Activated CD4-positive, alpha-beta T cell treated with anti-CD3 and anti-CD28 coated beads, Interleukin-2, amount 10 ng/mL, durations not matched to agents 24 days and 14 days (primary cell): ENCODE measurements at places on chromosomes 6 and 20.

GRCh38 chr20:59335377-59335776 lies 35.0 kb downstream of the EDN3 start:
- no peak for DNase-seq

DNA sequence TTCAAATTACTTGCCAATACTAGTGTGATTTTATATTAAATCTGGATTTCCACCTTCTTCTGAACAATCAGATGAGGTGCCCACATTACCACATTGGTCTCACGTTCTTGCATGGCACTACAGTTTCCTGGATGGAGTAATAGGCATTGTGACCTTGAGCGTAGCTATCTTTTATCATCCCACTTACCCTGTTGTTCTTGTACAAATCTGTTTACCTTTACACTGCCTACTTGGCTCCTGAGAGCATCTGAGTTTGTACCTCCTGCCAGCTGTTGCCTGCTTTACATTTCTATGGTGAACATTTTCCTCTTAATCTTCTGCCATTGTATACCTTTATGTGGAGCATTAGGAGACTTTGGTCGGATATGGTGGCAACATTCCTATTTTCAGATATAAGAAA lies 90.7 kb downstream of the AKAP7 start:
- no peak for DNase-seq

- no peak for DNase-seq
Observed at GRCh38 chr6:137734005-137734874, 132.8 kb upstream of the TNFAIP3 start.

DNA sequence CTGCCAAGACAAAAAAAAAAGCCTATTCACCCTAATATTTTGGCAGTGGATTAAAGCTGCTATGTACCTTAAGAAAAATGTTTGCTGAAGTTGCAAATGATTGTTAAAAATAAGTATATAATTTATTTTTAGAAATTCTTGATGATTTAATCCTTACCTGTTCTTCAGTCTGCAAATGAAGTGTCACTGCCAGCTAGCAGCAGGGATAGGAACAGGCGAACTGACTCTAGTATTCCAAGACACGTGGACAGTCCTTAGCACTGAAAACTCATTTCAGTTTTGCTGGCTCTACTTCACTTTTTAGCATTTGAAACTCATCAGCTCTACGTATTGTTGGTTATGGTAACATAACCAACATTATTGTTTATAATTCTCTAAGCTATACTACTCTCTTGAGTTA lies 204.4 kb upstream of the ID4 start:
- no peak for DNase-seq

DNA sequence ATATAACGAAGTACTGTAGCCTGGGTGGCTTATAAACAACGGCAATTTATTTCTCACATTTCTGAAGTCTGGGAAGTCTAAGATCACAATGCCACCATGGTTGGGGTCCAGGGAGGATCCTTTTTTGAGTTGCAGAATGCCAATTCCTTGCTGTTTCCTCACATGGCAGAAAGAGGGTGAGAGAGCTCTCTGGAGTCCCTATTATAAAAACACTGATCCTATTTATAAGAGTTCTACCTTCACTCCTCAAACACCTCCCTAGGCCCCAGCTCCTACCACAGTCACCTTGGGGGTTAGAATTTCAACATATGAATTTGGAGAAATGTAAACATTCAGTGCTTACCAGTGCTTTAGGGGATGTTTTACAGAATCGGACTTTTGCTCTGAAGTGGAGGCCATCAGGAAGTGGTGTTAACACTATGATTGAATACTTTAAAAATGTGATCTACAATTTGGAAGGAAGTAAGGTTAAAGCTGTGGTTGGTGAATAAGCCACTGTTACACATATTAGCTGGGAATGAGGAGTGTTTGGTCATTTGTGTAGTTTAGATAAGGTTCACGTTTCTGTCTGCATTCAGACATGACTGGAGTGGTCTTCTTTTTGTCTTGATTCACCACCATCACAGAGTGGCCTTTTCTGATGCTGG lies 79.9 kb upstream of the SPTLC3 start:
- DNase-seq: peak; percentile 51

DNA sequence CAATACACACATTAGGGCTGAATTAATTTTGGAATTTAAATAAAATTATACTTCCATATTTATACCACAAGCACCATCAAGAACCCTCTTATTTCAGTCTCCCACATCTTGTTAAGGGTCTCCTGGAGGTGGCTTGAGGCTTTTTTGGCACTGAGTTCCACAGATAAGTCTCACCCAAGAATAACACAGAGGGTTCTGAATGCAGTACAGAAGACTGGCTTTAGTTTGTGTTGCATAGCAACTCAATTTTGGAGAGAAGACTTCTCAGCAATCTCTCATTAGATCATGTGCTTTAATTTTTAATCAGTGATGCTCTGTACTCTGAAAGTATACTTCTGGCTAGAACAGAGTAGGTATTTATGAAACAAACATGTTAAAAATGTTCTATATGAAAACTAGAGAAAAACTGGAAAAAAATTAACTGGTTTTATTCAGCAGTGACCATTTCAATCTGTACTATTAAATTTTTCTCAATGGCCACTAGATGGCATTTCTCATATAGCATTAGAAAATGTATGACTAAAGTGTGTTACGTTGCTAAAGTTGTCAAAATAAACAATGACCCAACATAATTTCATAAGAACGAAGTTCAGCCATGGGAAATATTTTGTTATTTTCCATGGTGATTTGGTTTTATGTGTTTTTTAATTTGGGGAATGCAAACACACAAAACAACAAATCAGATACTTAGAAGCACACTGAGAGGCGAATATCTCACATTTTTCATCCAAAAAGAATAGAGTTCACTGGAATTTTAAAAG lies 32.7 kb upstream of the MAP7 start:
- DNase-seq: no peak

- DNase-seq: peak; percentile 65
Observed at GRCh38 chr6:39100358-39100757, 14.6 kb downstream of the SAYSD1 start.

GRCh38 chr20:23197836-23198235 lies 111.7 kb upstream of the CD93 start:
- no peak for DNase-seq

- peak; percentile 49 for DNase-seq
Observed at GRCh38 chr6:143939364-143939763, 68.7 kb downstream of the PLAGL1 start.

- DNase-seq: peak; percentile 85
Observed at GRCh38 chr20:62860924-62861691, 514 bp downstream of the TCFL5 start.

- DNase-seq: no peak
Observed at GRCh38 chr6:56458324-56458884, 184.3 kb downstream of the DST start.

DNA sequence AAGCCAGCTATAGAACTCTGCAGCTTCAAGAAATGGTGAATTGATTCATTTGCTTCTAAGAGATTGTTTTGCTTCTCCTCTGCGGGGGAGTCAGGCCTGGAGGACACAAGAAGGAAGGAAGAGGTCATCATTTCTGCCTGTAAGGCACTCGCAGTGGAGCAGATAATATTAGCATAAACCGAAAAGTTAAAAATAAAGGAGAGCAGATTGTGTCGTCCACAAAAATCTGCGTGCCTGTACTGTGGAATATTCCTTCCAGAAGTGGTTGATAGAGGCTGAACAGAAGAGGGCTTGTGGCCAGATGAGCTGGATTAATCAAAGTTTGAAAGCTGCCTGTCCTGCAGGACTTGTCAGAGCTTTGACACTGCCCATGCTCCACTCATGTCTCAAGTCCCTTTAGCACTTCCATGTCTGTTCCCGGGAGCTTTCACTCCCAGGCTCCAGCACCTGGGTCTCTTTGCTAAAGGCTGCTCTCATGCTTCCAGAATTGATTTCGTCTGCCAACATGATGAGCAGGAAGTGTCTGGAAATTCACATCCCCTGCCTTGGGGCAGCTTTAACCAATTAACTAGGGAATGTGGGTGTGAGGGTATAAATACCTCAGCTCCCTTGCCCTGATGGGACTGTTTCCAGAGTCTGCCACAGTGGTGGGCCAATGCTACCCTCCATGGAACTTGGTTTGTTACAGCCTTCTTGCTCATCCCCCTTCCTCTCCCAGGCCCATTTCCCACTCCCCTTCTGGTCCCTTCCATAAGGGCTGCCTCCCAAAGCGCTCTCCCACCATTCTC lies 65.1 kb upstream of the STX16 start:
- DNase-seq: no peak

- peak; percentile 69 for DNase-seq
Observed at GRCh38 chr20:3716195-3716834, 3.9 kb upstream of the SIGLEC1 start.

GRCh38 chr6:130466052-130466747 lies 100.4 kb downstream of the TMEM200A start:
- DNase-seq: no peak

DNA sequence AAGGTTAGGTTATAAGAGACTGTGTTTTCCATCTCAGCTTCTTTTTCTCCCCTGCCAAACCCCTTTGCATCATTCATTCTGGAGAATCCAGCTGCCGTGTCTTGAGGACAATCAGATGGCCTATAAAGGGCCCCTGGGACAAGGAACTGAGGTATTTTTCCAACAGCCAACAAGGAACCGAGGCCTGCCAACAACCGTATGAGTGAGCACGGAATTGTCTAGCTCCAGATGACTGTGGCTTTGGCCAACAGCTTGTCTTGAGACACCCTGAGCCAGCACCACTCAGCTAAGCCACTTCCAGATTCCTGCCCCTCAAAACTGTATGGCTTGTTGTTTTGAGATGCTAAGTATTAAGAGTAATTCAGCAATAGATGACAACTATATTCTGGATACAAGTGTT lies 433.7 kb upstream of the HSF2 start:
- DNase-seq: no peak

DNA sequence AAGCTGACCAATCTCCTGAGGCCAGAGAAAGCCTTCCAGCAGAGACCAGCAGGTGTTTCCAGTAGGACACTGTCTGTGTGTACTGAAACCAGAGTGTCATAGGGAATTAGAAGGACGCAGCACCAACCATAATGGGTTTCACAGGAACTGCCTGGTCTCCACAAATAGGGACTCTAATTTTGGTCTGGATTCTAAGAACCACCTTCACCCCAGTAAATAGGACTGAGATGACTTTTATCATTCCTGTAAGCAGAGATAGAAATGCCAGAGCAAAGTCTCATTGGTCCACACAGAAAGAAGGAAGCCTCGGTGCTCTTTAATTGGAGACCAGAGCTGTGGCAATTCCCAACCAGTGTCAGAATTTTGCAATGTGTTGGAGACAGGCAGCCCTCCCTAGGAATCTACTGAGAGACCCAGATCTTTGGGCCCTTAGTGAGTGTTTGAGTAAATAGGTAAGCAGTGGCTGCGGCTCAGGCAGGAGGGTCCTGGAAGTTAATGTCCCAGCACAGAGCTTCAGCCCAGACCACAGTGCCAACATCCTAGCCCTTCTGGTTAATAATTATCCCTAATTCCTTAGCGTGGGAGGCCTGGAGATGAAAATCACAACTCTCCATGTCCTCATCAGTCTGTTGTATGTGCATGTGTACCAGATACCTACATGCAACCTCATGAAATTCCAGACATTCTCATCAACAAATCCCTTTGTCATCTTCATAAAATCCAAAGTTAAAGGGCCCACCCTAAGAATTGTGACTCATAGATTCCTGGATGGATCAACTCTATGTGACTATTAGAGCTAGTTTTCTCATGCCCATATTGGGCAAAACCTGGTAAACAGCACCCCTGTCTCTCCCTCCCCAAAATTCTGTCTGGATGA lies 81.2 kb downstream of the UNC5CL start:
- no peak for DNase-seq

GRCh38 chr6:64256483-64256882 lies 620.9 kb downstream of the PHF3 start:
- DNase-seq: no peak

DNA sequence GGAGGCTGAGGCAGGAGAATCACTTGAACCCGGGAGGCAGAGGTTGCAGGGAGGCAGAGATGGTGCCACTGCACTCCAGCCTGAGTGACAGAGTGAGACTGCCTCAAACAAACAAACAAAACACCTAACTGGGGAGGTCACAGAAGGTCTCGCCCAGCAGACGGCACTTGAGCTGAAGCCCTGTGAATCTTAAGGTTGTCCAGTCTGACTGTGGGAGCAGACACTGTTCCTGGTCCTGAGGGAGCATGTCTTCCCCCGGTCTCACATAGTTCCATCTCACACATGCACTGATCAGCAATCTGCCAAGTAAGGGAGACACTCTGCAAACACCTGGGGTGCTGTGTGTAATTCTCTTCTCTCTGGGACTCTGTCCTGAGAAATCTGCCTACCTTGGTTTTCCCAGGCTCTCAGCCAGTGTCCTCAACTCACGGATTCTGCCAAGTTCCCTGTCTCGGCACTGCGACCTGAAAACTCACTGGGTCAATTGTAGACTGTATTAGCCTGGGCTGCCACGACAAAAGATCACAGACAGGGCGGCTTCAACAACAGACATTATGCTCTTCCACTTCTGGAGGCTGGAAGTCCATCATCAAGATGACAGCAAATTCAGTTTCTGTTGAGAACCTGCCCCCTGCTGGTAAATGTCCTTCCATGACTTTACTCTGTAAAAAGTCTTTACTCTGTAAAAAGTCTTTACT lies 94.3 kb downstream of the JPH2 start:
- DNase-seq: peak; percentile 80

DNA sequence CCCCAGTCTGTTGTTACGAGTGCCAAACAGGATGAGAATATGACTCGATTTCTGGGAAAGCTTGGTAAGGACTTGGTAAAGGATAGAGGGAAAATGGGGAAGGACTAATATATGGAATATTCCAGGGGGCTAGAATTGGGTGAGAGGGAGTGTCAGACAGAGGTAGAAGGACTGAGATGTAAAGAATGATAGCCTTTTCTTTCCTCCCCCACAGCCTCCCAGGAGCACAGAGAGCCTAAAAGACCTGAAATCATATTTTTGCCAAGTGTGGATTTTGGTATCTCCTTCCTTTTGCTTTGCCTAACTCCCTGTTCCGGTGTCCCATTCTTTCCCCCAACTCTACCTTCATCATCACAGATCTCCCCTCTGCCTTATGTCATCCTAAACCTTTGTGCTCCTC lies 3.1 kb downstream of the MSH5 start:
- no peak for DNase-seq

DNA sequence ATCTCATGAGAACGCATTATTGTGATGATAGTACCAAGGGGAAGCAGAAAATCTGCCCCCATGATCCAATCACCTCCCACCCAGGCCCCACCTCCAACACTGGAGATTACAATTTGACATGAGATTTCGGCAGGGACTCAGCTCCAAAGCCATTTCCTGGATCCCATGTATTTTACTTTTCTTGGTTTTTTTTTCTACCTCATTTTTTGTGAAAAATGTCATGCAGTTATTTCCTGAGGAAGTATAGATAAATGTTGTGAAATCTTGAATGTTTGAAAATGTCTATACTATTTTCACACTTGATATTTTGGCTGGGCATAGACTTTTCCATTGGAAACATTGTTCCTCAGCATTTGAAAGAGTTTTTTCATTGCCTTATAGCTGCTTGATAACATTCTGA lies 9.1 kb upstream of the BRPF3 start:
- DNase-seq: peak; percentile 32

DNA sequence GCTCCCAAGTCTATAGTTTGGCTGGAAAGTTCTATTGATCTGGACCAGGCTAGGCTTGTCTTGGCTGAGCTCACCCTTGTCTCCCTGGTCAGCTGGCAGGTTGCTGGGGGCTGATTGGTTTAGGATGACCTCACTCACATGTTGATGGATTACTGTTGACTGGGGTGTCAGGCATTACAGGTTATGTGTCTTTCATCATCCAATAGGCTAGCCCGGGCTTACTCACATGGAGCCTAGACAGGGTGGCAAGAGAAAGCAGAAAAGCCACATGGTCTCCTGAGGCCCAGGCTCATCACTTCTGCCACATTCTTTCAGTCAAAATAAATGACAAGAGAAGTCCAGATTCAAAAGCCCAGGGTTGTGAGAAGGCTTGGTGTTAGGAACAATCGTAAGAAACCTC lies 103.5 kb downstream of the BFSP1 start:
- no peak for DNase-seq
